GF-D8 (cell line): ENCODE measurements at places on chromosomes 2 and 18.
A peak's percentile ranks its signal among the peaks of the same experiment; 100 is the strongest.

GRCh38 chr2:31785876-31786275 lies 205.1 kb upstream of the SRD5A2 start:
- no peak for DNase-seq

- DNase-seq, result no peak
These were observed 39.6 kb downstream of the SEMA4F start for GRCh38 chr2:74693668-74694067.

- no peak for DNase-seq
These were observed 18.4 kb upstream of the CAB39 start for GRCh38 chr2:230694241-230694640.

GRCh38 chr18:48321536-48321935 lies 87.6 kb downstream of the ZBTB7C start:
- DNase-seq, result no peak

DNA sequence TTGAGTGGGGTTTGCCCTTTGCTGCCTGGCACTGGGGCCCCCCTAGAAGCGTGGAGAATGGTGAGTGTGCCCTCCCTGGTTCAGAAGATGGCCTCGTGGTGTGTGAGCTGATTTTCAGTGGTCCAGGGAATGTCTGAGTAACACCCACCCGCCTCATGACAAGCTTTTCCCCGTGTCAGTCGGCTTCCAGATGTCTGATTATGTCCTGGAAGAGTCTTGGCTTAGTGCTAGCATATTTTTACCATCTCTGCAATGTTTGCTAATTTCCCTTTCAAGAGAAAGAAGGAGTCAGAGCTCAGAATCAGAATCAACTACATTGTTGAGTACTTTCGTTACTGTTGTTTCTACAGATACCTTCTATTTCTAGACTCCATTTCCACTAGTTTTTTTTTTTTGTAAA lies 214.7 kb downstream of the SEPTIN10 start:
- no peak for DNase-seq

DNA sequence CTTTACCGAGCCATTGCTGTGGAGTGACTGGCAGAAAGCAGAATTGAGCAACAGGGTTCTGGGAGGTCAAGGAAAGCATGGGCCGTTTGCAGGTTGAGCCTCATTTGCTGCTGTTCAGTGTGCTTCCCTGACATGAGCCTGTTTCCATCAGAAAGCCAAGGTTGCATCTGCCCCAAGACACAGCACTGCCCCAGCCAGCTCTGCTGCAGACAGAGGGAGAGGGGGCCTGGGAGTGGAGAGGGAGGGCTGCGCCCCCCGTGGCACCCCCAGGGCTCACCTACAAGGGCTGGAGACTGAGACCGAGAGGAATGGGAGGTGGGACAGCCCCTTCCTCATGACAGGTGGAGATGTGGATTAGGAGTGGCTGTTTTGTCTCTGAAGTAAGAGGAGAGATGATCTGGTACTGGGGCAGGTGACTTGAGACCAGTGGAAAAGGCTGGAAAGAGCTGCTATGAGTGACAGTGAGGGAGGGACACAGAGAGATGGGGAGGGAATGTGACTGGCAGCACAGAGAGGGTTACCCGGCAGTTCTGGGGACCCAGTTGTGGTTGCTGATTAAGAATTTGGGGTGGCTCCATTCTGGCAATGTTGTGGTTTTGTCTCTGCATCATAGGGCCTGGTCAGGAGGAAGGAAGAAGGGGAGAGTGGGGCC lies 218.0 kb downstream of the DYSF start:
- no peak for DNase-seq

DNA sequence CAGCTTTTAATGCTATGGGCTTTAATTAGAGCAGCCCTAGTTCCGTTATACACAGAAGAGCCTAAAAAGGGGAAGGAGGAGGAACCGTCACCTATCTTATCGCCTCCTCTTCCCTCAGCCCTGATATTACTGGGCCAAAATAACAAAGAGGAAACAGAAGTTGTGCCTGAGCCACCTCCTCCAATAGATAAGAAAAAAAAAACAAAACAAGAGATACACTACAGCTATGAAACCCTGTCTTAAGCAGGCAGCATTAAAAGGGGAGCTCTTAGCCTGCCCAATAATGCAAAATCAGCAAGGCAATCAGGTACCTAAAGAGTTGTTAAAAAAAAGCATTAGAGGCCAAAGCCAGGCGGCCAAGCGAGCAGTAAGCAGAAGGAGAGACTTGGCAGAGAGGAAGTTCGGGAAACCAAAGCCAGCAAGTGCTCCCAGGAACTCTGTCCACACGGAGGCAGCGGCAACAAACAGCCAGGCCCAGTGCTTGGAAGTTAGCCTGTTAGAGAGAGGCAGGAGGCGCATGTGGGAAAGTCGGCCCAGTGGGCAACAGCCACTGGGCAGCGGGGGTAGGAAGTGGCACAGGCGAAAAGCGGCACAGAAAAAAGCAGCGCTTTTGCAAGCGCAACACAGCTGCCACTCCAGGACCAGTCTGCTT lies 41.8 kb upstream of the PDK1 start:
- peak; percentile 97 for DNase-seq

- no peak for DNase-seq
These were observed 10.1 kb upstream of the TMEM185B start for GRCh38 chr2:120233292-120233691.

DNA sequence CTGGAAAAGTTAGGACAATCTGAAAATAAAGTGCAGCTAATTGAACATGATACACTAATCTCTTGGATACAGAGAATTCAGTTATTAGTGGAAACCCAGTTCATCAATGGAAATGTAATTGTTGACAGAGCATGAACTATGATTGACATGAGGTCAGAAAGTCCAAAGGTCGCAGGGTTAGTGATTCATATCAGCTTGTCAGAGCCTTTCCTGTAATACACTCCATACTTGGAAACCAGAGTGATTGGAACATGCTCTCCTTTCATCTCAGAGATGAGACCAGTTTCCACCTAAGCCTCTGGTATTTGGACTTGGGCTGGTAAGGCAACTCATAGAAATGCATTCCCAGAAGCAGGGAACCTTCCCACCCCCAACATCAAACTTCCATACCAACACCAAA lies 8.5 kb upstream of the NCKAP5 start:
- DNase-seq, result no peak

DNA sequence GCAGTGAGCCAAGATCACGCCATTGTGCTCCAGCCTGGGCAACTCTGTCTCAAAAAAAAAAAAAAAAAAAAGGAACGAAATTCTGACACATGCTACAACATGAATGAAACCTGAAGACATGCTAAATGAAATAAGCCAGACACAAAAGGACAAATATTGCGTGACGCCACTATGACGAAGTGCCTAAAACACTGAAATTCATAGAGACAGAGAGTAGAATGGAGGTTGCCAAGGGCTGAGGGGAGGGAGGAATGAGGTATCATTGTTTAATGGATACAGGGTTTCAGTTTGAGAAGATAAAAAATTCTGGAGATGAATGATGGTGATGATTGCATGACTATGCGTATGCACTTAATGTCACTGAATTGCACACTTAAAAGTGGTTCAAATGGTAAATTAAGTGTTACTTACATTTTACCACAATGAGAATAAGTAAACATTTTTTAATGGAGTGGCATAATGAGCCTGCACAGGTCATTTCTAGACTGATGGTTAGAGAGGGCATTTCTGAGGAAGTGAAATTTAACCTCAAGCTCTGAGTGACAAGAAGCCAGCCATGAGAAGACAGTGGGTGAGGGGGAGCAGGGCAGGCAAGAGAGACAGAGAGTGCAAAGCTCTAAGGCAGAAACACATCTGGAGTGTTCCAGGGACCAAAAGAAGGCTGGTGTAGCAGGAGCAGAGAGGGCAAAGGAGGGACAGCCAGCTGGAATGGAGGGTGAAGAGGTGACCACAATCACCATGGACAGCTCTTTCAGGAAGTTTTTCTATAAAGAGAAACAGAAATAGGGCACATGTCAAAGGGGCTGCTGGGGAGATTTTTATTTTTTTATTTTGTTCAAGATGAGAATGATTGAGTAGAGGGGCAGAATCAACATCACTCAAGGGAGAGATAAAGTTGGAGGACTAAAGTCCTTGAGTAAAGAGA lies 20.6 kb upstream of the EXOC6B start:
- DNase-seq, result no peak

DNA sequence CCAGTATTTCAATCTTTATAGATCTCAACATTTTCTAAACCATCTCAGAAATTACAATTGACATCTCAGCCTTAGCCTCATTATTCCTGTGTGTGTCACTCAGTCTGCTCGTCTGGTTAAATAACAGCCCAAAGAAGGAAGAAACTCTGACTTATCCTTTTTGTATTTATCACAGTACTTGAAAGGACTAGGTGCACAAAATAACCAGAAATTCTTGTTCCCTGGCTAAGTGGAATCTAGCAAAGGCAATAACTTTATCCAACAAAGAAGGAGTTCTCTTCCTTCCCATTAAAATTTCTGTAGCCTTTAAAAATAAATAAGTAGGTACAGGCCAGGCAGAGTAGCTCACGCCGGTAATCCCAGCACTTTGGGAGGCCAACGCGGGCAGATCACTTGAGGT lies 139.9 kb upstream of the PID1 start:
- DNase-seq, result no peak

DNA sequence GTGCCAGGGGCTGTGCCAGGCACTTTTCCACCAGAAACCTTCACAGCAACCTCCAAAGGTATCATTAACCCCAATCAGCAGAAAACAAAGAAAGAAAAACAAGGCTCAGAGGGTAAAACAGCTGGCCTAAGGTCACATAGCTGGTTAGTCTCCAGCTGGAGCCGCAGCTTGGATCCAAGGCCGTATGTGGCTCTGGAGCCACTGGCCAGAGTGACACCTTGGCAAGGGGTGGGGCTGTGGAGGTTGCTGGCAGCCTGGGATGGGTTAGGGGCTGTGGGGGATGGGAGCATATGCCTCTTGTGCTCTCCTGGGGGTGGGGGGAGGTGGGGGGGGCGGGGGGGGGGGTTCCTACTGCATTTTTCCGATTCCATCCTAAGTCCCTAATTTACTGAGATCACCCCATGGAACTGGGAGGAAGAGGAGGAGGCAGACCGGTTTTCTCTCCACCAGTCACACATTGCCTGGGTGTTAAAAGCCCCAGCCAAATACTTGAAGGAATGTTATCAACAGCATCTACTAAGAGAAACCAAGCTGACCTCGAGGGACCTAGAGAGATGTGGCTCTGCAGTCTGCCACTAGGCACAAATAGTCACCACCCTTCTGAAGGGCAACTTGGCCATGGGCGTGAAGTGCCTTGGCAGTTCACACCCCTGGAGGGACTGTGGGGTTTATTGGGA lies 8.0 kb downstream of the HAAO start:
- DNase-seq, result no peak

- DNase-seq, result no peak
These were observed 91.3 kb downstream of the MGAT5 start for GRCh38 chr2:134344954-134345697.

DNA sequence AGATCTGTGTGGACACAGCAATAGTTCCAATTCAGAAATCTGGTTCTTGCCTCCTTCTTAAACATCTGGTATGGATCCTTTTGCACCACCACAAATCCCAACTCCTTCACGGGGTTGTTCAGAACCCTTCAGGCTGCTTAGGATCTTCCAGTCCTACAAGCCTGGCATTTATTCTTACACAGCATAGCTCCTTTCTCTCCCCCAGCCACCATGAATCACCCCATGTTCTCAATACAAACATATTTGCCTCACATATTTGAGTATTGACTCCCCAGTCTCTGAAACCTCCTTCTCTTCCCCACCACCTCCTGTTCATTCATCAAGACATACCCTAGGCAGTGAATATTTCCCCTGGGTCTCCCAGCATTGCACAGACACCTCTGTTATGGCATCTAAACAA lies 155.2 kb downstream of the ALK start:
- no peak for DNase-seq

- DNase-seq, result no peak
These were observed 69.5 kb downstream of the MYOM1 start for GRCh38 chr18:3150274-3150673.

DNA sequence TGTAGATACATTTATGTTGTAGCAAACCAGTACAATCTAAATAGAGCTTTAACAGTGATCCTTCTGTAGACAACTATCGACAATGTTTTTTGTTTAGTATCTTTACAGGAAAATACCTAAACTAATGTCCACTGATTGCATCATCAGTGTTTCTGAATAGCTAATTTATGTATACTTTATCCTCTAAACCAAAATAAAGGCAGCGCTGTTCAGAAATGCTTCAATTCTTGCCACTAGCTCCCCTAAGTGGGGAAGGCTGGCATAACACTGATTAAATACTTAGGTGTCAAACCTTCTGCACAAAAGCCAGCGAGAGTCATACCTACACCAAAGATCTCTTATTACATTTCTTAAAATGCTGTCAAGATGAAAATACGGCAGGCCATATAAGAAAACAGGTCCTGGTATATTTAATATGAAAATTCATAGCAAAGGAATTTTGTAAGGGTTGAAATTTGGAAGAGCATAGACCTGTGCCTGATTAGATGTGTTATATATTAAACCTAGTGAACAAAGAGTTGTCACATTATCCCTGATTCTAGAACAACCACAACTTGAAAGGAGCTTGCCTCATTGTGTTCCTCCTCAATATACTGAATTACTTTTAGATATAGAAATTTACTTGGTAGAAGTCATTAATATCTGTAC lies 1693.4 kb upstream of the SLC39A10 start:
- DNase-seq, result no peak

- DNase-seq, result no peak
These were observed 171.0 kb downstream of the HRH4 start for GRCh38 chr18:24631243-24632025.

DNA sequence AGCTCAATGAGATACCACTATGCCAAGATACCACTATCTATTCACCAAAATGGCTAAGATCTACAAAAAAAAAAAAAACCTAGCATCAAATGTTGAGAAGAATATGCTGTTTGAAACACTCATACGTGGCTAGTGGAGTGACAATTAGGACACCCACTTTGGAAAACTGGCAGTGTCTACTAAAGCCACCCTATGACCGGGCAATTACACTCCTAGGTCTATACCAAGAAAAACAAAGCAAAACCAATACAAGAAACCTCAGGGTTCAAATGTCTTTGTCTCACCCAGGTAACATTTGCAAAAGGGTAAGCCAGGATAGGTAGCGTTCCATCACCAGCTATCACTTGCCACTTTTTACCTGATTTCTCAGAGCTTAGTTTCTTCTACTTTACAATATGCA lies 123.6 kb upstream of the CAB39 start:
- no peak for DNase-seq

GRCh38 chr18:25873833-25874232 lies 216.6 kb downstream of the SS18 start:
- no peak for DNase-seq

DNA sequence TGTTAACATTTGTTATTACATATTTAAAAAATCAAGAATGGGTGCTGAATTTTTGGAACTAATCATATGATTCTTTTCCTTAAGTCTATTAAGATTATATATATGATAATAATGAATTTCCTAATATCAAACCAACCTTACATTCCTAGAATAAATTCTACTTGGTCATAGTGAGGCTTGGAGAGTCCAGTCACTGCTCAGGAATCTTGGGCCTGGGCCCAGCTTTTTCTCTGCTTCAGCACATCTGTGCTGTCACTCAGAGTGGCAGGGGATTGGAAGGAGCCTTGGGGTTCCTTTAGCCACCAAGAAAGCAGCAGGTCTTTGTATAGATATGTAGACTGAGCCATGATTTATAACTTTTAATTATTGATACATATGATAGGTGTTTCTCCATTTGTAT lies 19.9 kb upstream of the ZAP70 start:
- DNase-seq, result no peak

GRCh38 chr2:155519529-155520130 lies 812.9 kb downstream of the NR4A2 start:
- DNase-seq, result no peak

- DNase-seq, result no peak
These were observed 44.8 kb downstream of the PAX8 start for GRCh38 chr2:113233593-113234550.

- no peak for DNase-seq
These were observed 15.4 kb upstream of the XDH start for GRCh38 chr2:31429759-31430438.

GRCh38 chr2:22282220-22282619 lies 1102.8 kb upstream of the KLHL29 start:
- DNase-seq, result no peak
